Uterus (tissue), 4 donors: ENCODE measurements at places on chromosomes 2 and 18. TPM values are rescaled to one million over a fixed set of nuclear protein-coding genes. Genes with fewer than 3 reads are reported as not detected.

UGT1A3 gene
- not detected for total RNA-seq

LMAN2L gene
- 20.2 TPM for total RNA-seq

DNA sequence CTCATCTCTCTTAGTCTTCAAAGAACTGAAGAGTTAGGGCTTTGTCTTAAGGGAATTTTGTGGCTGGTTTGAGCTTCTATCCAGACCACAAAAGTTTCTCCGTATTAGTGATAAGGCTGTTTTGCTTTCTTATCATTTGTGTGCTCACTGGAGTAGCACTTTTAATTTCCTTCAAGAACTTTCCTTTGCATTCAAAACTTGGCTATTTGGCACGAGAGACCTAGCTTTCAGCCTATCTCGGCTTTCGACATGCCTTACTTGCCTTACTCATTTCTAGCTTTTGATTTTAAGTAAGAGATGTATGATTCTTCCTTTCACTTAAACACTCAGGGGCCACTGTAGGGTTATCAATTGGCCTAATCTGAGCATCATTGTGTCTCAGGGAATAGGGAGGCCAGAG, 29.9 kb downstream of the HDHD2 start:
- no peak for DNase-seq

DNA sequence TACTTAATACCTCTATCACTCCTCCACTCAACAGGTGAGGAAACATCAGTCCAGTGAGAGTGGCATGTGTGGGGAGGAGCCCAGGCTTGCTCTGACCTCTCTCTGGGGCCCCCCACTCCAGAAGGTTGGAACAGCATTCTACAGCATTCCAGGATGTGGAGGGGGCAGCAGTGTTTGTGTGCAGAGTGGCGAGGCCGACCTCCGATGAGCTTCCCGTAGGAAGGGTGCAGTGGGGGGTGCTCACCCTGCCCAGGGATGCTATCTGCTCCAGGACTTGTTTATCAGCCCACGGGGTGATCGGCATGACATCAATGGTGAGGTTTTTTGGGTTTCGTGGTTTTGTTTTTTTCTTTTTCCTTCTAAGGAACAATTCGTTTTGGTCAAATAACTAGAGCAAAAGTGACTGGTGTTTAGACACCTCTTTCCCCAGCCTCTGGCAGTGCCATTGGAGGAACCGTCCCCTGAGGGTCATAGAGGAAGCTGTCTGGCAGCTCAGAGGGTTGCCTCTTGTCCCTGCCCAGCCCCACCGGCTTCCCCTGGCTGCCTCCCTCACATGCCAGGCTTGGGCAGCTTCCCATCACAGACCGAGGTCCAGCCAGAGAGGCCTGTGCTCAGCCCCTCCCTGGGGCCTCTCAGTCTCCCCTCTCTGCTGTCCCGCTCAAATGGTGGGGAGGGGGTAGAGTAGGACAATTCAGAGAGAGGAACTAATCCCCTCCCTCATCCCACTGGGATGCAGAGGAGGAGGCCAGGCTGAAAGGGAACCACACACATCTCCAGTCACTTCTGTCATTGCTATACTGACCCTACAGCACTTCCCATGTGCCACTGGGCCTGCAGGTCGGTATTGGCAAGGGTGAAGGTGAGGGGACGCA, 96.5 kb downstream of the ZFP36L2 start:
- DNase-seq = no peak

DNA sequence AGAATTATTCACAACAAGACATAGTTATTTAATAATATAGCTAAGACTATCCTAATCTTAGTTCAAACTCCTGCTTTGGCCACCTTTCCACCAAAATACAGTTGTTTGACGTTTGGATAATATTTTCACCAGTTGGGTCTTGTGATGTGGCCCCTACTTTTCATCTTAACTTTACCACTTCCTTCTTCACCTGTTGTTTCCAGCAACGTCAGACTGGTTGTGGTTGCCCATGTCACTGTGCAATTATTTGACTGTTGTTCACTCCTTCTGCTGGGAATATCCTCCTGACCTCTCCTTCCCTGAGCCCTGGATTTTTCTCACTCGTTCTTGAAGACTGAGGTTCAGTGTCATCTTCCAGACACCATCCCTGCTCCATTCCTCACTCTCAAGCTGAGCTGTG, 132.2 kb upstream of the RASGRP3 start:
- no peak for DNase-seq

DNA sequence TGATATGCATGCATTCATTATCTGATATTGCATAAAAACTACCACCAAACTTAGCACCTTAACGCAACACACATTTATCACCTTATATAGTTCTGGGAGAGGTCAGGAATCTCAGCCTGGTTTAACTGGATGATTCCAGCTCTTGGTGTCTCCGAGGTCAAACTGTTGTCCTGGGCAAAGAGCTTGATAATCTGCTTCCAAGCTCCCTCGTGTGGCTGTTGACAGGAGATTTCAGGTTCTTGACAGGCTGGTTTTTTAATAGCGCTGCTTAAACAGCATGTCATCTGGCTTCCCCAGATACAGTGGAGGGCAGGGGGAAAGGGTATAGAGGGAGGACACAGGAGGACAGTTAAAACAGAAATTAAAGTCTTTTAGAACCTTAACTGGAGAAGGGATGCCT, 785.0 kb downstream of the CNTNAP5 start:
- no peak for DNase-seq

DNA sequence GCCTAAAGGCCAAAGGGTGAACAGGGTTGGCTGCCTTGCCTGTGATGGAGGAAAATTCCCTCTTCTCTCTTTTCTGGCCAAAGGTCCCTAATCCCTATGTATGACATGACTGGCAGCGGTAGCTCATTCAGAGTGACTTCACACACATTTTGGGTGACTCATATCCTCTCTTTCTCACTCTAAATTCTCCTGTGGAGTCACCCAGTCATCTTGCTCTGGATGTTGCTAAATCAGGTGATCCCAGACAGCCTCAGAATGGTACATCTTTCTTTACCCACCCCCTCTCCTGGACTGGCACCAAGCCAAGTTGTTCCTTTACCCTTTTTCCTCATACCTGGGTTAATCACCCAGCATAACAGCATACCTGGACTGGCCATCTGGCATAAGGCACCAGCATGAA, 77.2 kb downstream of the NEURL3 start:
- no peak for DNase-seq

- DNase-seq = no peak
These were observed 7.4 kb downstream of the SP9 start for GRCh38 chr2:174341995-174342685.

DNA sequence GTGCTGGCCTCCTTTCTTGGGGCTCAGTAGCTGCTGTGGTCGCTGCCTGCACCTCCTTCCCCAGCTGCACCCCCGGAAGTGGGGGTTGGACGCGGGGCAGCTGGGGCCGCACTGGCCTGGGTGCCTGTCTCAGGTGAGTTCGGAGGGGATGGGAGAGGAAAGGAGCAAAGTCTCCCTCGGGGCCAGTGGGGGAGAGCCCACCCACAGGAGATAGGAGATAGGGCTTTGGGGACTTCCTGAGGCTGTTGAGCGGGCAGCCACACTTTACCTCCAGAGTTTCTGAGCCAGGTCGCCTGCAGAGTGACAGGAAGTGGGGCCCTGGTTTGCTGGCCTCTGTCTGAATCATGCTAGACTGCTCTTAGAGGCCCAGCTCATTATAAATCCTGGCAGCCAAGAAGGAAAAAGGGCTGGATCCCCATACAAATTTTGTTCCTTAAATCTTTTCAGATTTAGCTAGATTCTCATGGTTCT, 8.1 kb downstream of the MBP start:
- DNase-seq = no peak
